ENCODE measurements at places on chromosomes 12 and 14.
A peak's percentile ranks its signal among the peaks of the same experiment; 100 is the strongest.

GRCh38 chr12:3964439-3964838, 91.2 kb upstream of the PARP11 start:
- DNase-seq = peak; percentile 6

DNA sequence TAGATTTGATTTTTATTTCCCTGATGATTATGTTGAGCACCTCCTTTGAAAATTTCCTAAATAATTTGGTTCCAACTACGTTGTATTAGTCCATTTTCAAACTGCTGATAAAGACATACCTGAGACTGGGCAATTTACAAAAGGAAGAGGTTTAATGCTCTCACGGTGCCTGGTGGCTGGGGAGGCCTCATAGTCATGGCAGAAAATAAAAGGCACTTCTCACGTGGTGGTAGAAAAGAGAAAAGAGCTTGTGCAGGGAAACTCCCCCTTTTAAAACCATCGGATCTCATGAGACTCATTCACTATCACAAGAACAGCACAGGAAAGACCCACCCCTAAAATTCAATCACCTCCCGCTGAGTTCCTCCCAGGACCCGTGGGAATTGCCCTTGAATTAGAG, 372.3 kb downstream of the RPL10L start:
- no peak for DNase-seq

DNA sequence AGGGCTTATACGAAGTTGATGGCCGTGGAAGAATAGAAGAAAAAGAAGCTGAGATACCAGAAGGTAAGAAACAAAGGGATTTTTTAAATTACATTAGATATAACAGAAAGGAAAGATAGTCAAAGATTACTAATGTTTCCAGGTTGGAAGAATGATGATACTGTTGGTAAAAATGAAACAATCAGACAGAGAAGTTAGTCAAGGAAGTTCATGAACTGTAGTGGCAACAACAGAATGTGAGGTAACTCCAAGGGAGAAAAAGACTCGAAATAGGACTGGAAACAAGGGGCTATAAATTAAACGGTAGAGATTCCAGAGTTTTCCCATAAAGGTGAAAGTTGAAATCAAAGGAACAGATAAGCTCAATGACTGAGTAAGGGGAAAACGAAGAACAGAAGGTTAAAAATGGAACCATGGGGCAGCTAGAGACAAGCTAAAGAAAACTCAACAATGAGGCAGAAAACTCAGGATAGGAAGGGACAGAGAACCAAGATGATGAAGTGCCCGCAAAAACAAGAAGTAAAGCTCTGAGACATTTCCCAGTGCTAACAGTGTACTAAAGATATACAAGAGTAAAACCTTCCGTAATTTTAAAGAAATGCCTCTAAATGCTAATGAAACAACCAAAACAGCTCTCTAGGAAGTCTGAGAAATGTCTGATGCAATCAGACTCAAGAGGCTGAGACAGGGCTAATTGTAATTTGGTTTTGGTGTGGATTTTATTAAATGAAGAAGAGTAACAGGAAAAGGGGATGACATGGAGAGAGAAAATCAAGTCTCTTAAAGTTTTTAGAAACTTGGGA, 70.0 kb downstream of the PPP2R5E start:
- DNase-seq = peak; percentile 76

GRCh38 chr14:74621556-74621955, 9.5 kb upstream of the LTBP2 start:
- no peak for DNase-seq

DNA sequence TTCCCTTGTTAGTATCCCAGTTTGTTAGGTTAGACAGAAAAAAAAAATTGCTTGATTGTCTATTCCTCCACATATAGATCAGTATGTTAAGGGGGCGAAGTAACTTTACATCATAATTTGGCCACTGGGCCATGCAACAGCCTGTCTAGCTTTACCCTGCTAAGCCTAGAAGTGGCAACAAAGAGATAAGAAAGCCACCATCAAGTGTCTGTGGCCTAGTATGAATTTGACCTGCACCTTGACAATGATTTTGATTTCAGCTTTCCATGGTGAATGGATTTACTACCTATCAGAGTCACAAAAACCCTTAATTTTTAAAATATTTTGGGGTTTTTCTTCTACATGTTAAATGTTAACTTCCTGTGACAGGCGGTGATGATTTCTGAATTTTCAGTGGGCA, 63.9 kb downstream of the LIN52 start:
- no peak for DNase-seq

GRCh38 chr14:23364164-23365035, 572 bp downstream of the EFS start:
- DNase-seq = no peak

DNA sequence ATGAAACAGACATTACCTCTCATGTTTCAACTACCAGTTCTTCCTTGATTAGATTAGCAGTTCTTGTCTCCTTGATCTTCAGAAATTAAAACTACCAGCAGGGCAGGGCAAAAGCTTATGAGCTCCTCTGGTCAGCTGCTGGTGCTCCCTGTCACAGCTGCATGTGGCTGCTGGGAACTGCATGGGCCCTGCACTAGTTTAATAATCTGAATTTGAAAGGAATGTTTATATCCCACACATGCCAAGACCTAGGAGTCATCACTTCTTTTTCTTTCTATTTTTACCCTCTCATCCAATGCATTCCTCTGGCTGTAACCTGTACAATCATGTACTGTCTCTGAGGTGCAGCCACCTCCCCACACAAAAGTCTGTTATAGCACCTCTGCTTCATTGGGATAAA, 73.9 kb downstream of the ARMH4 start:
- DNase-seq = no peak

GRCh38 chr14:85037411-85037810, 492.5 kb upstream of the FLRT2 start:
- no peak for DNase-seq

DNA sequence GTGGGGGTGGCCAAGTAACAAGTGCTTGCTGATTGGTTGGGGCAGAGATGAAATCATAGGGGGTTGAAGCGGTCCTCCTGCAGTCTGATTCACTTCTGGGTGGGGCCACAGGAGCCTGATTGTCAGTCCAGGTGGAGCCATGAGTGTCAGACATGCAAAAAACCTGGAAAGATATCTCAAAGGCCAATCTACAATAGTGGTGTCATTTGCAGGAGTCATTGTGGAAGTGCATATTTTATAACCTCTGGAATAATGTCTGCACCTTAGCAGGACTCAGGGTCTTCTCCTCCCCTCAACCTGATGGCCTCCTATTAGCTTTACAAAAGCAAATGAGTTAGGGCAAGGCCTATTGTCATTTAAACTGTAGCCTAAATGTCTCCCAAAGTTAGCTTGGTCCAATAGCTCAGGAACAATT, 241.4 kb downstream of the NUAK1 start:
- no peak for DNase-seq

- DNase-seq = peak; percentile 59
Measured at GRCh38 chr14:53126731-53127130, 26.4 kb downstream of the DDHD1 start.

DNA sequence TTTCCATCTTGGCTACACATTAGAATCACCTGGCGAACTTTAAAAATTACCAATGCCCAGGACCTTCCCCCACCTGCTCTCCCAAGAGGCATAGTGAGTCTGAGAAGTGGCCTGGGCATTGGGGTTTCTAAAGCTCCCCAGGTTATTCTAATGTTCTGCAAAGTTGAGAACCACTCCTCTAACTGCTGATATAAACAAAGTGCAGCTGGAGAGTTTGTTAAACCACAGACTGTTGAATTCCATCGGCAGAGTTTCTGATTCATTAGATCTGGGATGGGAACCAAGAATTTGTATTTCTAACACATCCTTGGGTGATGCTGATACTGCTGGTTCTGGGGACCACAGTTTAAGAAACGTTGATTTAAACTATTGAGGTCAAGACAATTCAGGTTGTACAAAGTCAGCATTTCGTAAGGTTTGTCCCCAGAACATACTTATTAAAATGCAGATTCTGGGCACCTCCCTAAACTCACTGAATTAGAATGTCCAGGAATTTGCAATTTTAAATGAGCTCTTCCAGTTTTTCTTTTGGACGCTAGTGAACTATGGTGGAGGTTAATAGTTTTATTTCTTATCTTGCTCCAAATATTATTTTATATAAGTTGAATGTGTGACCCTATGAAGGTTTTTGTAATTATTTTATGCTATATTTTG, 309.1 kb downstream of the NRXN3 start:
- DNase-seq = no peak

DNA sequence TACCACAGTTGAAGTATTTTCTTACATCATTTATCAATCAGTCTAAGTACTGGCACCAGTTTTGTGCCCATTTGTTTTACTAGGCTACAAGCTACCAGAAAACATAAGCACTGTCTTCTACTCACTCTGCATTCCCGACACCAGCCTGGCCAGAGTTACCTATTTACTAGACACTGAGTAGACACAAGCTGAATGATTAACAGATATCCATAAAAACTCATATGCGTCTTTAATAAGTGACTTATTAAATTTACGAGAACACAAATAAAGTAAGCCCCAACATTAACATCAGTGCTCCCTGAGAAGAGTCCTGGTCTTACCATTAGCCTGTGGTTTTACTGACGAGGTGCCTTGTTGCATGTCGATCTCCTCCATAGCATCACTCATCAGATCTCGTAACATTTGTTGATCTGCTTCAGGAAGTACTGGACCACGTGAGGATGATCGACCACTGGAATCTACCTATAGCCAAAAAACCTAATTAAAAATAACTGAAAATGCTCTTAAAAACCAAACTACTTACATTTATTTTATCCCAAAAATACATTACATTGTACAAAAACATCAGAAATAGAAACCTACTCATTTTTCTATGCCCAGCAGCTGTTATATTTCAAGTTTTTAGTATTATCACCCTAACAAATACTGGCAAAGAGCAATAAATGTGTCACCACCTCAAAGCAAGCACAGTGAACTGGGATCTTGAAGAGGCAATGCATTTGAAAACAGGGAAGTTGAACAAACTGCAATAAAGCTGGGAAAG, 53.3 kb downstream of the BDKRB1 start:
- DNase-seq = no peak

DNA sequence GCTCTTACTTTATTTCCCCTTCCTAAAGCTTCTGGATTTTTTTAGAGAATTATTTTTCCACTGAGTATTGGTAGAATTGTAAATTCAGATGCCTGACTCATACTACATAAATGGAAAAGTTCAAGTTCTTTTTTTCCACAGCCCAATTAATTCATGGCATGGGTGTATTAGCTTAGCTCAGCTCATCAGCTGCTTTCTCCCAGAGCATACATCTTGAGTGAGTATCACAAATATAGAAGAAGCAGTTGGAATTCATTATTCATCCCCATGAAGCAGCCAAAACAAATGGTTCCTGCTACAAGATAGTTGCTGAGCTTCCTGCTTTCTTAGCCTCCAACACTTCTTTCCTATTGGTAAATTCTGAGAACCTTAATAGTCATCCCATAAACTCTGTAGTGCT, 105.1 kb downstream of the C12orf50 start:
- DNase-seq = no peak

DNA sequence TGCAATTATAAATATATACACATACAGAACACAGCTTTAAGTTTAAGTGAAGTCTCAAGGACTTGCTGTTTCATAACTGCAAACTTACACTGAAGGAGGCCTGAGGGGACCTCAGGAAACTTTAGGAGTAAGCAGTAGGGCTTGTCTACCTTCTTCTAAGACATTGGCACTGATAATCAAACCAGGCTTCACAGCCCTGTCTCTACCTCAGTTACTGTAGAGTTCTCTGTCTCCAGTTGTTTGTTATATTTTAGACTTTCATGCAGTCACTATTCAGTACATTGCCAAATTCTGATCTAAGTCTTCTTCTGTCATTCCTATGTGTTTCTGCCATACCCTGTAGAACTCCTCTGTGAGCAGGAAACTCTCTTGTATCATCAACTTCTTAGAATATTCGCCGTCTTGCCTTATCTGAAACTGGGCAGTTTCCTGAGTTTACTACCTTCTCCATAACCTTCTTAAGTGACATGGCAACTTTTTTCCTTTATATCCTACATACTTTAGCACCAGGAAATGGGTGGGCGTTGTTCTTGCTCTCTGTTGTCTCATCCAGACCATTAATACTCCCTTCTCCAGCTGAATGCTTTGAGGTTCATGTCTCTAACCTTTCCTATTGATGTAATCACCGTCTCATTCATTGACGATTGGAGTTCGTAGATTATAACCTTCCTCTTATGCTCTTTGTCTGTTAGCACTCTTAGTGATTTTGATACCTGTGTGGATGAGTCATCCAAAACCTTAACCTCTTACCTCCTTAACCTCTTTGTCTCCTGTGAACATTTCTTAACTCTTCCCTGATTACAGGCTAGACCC, 11.4 kb downstream of the APAF1 start:
- no peak for DNase-seq

- no peak for DNase-seq
Measured at GRCh38 chr12:1330477-1330827, 263.9 kb downstream of the FBXL14 start.

- DNase-seq = no peak
Measured at GRCh38 chr12:103956509-103957027, 9.1 kb upstream of the TDG start.

GRCh38 chr12:106247674-106248311, at the start of gene CKAP4:
Gene CKAP4, minus strand, starts transcription at chr12:106248020. Its CDS starts 169 bp downstream, at chr12:106247851.
- no peak for DNase-seq

DNA sequence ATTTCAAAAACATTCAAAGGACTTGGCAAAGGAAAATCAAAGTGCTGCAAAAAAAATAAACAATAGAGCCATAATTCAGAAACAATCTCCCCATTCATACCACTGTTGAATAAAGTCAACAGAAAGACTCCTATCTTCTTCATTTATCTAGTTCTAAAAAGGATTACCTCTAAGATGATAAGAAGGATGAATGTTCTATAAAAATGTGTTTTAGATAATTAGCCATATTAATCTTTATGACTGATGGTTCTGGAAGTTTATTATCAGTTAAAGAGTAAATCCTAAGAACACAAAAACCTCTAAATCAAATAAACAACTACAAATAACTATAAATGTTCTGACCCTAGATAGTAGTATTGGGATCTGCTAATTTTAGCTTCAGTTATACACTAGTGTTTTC, 37.8 kb upstream of the CDKL1 start:
- no peak for DNase-seq

GRCh38 chr14:71175491-71175890, 268.2 kb downstream of the PCNX1 start:
- DNase-seq = no peak

GRCh38 chr14:91315844-91316267, 71.4 kb upstream of the GPR68 start:
- peak; percentile 68 for DNase-seq

GRCh38 chr12:45986641-45987339, 3.6 kb downstream of the SCAF11 start:
- DNase-seq = peak; percentile 92

DNA sequence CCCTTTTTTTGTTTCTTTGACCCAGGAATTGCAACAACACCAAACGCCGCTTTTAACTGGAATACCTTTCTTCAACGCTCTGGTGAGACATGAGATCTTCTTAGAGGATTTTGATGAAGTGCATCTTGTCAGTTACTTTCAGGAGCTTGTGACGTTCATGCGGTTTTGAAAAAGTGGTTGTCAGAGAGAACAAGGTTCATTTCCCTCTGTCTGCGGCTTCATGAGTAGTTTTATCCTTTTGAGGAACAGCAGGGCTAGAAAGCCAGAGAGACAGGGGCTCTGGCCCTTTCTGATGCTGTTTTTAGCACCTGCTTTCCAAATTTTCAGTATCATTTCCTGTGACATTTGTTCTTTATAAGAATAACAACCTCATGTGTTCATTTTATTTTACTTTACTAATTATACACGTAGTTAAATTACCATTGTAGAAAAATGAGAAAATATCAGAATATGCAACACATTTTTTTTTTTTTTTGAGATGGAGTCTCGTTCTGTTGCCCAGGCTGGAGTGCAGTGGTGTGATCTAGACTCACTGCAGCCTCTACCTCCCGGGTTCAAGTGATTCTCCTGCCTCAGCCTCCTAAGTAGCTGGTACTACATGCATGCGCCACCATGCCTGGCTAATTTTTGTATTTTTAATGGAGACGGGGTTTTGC, 61.8 kb downstream of the GLT1D1 start:
- peak; percentile 99 for DNase-seq

- DNase-seq = no peak
Measured at GRCh38 chr12:93274937-93275336, 102.8 kb upstream of the NUDT4 start.
